ENCODE measurements at places on chromosomes 11 and 22.

GRCh38 chr11:130126516-130126915 lies 33.1 kb upstream of the ST14 start:
- no peak for DNase-seq

DNA sequence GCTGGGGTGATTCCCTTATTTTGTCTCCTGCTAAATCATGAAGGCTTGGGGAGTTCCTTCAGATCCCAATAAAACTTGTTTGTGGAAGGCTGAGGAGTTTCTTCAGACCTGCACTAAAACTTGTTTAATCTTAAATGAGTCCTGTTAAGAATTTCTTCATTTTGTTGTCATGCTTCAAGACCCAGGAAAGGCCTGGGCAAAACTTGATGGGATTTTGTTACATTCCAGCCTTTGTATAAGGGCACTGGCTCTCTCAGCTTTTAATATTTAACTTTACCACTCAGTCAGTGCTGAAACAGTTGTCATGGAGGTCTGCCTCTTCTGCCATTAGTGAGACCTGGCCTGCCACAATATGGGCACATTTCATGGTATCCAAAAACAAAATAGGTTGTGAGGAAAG lies 699.0 kb downstream of the ETS1 start:
- no peak for DNase-seq

GRCh38 chr11:26731084-26731456 lies 9.2 kb upstream of the SLC5A12 start:
- DNase-seq, result no peak

- no peak for DNase-seq
Measured at GRCh38 chr11:16454289-16454863, 98.0 kb upstream of the SOX6 start.

GRCh38 chr11:57777969-57778317 lies 16.3 kb downstream of the CTNND1 start:
- DNase-seq, result no peak

DNA sequence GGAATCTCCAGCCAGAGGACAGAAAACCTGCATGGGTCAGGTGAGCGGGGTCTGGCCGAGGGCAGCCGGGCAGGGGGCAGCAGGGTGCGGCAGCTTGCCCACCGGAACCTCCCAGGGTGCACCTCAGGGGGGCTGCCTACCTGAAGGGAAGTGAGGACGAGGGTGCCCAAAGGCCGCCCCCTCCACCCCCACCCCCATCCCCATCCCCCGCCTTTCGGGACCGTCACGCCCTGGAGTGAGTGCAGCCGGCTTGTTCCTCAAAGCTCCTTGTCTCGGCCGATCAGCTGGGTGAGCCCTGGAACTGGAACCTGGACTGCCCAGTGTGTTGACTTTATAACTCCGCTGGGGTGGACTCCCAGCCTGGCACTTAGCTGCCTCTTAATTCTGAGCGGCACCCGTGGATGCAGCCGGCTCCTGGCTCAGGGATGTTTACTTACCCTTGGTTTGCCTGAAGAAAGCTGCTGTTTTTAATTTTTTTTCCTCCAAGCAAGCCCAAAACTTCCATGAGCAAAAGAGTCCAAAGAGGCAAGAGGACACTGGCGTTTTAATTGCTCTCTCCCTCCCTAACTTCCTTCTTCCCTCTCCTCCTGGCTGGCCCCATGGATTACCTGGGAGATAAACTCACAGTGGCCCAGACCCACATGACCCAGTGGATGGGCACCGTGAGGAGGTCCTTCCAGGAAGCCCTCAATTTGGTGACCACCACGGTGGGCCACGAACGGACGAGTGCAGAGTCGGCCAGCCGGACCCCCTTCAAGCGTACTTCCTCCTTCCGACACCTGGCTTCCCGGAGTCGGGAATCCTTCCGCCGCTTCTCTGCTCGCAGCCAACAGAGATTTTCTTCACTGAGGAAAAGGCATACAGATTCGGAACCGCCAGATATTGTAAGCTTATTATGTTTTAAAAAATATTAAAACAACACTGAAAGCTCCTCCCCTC lies 87.8 kb upstream of the CRYBB3 start:
- DNase-seq, result no peak

Measured in DMS 273 treated with DMSO at 0.1 percent for 48 hours (cell line).